ENCODE measurements at places on chromosomes 3 and 15. TPM values are rescaled to one million over a fixed set of nuclear protein-coding genes. Genes with fewer than 3 reads are reported as not detected.

DNA sequence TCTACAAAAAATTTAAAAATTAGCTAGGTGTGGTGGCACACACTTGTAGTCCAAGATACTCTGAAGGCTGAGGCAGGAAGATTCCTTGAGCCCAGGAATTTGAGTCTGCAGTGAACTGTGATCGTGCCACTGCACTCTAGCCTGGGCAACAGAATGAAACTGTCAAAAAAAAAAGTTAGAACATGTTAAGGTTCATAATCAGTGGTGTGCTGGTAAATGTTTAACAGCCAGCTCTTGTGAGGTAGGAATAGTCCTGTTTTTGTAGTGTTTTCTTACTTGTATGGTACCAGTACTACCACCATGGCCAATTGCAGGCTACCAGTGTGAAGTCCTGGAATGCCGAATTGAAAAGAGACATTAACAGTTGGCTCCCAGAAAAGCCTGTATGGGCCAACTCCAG is 50.7 kb downstream of the ATG7 start:
- no peak for DNase-seq

The CFAP92 gene
- not detected for total RNA-seq

DNA sequence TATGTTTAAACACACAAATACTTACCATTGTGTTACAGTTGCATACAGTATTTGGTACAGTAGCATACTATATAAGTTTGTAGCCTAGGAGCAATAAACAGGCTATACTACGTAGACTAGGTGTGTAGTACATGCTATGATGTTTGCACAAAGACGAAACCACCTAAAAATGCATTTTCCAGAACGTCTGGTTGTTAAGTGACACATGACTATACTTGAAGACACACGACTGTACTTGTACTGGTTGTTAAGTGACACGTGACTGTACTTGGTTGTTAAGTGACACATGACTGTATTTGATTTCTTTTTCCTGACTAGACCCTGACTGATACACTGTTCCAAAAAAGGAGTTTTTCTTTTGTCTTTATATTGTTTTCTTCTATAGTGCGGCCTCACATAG is 34.1 kb downstream of the RAB8B start:
- no peak for DNase-seq

The CYP8B1 gene
- total RNA-seq: 425 TPM

- DNase-seq: no peak
Measured at GRCh38 chr3:43015572-43015971, 36.5 kb downstream of the GASK1A start.

The UBR1 gene
- total RNA-seq: 9.2 TPM

The SCAP gene
- total RNA-seq: 92.3 TPM

GRCh38 chr3:150248888-150249681 is 159.0 kb upstream of the TSC22D2 start:
- DNase-seq: no peak

The CTXN2 gene
- total RNA-seq: not detected

- no peak for DNase-seq
Measured at GRCh38 chr3:44516230-44516629, 38.8 kb upstream of the ZNF445 start.

The COL6A6 gene
- 0.03 TPM for total RNA-seq

GRCh38 chr15:36831904-36832287 is 252.5 kb downstream of the CDIN1 start:
- peak; percentile 49 for DNase-seq

The NR2E3 gene
- total RNA-seq: 0.33 TPM

The KIF15 gene
- 0.28 TPM for total RNA-seq

The OIP5 gene
- total RNA-seq: 0.38 TPM

DNA sequence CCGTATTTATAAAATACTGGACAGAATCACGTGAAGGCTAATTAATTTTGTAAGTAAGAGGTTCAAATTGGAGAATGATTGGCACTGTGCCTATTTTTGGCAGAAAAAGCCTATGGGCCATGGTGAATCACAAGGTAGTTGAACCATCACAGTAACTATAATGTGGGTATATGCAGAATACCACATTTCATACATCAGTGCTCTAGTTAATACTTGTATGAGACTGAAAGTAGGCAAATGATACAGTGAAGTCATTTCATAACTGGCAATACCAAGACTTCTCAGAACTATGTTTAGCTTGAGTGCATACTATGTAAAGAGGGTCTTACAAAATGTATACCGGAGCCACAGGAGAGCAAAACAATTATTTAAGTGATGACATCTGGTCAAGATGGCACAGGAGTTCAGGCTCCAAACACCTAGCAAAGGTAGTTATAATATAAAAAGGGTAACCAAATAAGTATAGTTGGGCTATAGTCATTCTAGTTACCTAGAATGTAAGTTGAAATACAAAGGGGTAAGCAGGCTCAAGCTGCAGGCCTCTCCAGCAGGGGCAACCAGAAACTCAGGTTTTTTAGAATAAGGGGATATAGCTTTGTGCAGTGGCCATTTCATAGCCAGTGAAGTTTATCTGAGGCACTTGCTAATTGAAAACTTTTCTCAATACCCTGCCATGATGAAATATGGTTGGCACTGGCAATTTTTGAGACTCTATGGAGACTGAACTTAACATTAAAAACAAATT is 19.1 kb downstream of the GPR160 start:
- DNase-seq: no peak
